ENCODE measurements at places on chromosomes 12 and 14.

DNA sequence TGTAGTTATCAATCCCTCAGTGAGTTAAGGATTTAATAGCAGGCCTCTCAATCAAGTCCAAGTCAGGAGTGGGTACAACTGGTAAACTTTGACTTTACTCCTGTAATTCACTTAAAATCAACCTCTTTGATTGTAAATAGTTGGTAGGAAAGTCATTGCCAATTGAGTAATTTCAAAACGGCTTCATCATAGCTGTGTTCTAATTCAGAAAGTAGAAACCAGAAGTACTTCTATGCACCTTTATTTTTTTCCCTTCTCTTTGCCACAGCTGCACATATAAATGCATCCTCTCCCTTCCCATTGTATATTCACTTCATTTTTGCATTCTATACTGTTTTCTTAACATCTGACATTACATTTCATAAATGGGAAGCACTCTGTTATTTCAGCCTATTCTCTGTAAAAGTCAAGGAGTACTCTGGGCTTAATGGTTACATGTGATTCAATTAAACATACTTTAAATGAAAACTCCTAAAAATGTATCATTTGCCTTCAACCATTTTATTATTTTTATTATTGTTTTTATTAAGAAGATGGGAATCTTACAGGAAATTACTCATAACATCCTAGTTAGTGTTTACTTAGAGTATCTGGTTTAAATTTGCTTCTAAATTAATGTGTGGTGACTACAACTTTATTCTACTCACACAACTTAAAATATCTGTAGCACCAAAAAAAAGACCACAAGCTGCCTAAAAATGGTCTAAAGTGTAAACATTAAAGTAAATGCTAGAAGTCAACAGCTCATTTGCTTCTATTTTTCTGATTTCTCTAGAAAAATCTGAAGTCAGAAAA lies 171.2 kb downstream of the CEP128 start:
- no peak for DNase-seq

- DNase-seq = peak; percentile 80
These were observed 182.7 kb upstream of the TMPO start for GRCh38 chr12:98332642-98333041.

- DNase-seq = peak; percentile 52
These were observed 267.6 kb upstream of the OR4E1 start for GRCh38 chr14:21940887-21941856.

GRCh38 chr12:113857371-113857770 lies 108.8 kb downstream of the RBM19 start:
- no peak for DNase-seq

GRCh38 chr12:89593233-89593632 lies 67.4 kb upstream of the POC1B start:
- no peak for DNase-seq

DNA sequence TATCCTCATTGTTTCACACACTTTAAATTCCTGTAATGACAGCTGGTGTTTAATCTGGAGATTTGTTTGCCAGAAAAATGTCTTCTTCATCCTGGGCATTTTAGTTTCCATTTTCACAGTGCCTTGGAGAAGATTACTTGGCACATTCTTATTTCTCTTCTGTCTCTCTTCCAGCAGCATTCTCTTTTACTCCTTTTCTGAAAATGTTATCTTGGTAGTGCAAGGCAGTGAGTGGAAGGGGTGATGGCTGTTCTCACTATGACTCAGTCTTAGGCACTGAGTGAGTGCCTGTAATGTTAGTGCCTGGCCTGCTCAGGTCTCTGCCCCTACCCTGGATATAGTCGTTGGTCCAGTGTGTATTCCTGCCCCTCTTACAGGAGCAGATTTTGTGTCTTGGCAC lies 13.1 kb downstream of the CLECL1 start:
- DNase-seq = no peak

DNA sequence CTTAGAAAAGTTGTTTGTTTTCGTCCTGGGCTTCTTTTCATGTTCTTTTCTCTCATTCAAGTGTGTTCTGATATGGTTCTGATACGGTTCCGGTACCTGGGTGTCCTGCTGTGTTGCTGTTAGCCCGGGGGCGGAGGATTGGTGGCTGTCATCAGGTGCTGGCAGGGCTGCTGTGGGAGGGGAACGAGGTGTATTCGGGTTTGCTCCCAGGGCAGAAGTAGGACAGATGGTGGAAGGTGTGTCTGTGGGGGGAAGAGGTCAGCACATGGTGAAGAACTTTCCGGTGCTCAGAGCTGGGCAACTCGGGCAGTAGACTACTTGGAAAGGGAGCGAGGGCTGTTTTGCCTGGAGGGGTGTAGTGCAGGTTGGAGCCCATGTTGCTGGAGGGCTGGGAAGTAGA lies 70.2 kb downstream of the SLC25A47 start:
- DNase-seq = no peak

GRCh38 chr12:29574500-29574899 lies 77.0 kb upstream of the OVCH1 start:
- no peak for DNase-seq

DNA sequence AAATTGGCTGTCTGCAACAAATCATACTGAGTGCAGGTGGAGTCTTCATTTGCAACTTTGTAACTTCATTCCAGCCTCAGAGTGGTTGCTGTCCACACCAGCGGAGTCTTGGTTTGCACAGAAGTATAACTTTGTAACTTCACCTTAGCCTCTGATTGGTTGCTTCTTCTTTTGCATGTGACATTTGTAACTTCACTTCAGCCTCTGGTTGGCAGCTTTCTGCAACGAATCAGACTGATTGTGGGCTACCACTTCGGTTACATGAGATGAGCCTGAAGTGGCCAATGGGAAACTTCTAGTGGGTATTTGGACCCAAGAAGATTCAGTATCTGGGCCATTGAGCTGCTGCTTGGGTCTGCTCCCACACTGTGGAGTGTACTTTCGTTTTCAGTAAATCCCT lies 17.8 kb downstream of the RASSF8 start:
- DNase-seq = no peak

DNA sequence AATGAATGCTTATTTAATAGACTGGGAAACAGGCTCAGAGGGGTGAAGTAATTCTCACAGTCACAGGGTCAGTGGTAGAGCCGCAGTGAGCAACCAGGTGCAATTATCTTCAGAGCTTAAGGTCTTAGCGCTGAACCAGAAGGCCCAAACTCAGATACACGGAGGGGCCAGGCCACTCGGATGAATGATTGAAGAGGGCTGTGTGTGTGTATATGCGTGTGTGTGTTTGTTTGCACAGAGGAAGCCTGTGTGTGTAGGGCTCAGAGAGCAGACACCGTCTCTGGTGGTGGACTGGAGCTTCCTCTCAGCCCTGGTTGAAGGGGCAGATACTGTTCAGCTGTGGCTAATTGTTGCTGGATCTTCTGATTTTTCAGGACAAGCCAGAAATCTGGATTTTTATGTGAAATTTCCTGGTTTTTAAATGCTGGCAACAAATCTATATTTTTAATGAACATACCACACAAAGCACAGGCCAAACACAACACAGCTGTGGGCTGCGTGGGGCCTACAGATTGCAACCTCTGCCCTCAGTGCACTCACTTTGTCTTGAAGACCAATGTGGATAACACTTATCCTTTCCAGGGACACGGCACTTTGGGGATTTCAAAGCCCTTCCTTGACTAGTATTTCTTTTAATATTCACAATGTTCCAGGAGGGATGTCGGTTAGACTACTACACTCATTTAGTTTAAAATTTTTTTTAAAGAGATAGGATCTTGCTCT lies 94.5 kb upstream of the NRXN3 start:
- no peak for DNase-seq

DNA sequence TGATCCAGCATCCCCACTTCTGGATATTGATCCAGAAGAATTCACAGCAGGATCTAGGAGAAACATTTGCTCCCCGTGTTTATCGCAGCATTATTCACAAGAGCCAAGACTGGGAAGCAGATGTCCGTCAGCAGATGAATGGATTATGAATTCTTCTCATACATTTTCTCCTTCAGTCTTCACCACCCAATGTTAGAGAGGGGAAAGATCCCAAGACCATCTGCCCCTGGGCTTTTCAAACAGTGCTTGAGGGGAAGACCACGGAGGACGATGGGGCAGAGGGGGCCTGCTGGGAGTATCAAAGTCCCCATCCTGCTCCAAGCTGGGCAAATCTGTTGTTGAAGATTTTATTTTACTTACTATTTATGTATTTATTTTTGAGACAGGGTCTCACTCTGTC lies 41.1 kb downstream of the SERPINA3 start:
- DNase-seq = no peak

GRCh38 chr14:65117769-65118745 lies 15.7 kb upstream of the MAX start:
- DNase-seq = no peak

All from OCI-LY7 (cell line).